ENCODE measurements at places on chromosomes 5 and 9. TPM values are rescaled to one million over a fixed set of nuclear protein-coding genes. Genes with fewer than 3 reads are reported as not detected.

The SLC6A7 gene
- not detected for total RNA-seq

The ZBTB34 gene
- 5.7 TPM for total RNA-seq

The CTSV gene
- total RNA-seq: 0.89 TPM

The HACD4 gene
- 9.1 TPM for total RNA-seq

The CCDC107 gene
- 24.0 TPM for total RNA-seq

Data from uterine smooth muscle cell (primary cell).